ENCODE measurements at places on chromosomes 12 and 14.

GRCh38 chr12:3480764-3481163 is 10.2 kb upstream of the PRMT8 start:
- DNase-seq: no peak

DNA sequence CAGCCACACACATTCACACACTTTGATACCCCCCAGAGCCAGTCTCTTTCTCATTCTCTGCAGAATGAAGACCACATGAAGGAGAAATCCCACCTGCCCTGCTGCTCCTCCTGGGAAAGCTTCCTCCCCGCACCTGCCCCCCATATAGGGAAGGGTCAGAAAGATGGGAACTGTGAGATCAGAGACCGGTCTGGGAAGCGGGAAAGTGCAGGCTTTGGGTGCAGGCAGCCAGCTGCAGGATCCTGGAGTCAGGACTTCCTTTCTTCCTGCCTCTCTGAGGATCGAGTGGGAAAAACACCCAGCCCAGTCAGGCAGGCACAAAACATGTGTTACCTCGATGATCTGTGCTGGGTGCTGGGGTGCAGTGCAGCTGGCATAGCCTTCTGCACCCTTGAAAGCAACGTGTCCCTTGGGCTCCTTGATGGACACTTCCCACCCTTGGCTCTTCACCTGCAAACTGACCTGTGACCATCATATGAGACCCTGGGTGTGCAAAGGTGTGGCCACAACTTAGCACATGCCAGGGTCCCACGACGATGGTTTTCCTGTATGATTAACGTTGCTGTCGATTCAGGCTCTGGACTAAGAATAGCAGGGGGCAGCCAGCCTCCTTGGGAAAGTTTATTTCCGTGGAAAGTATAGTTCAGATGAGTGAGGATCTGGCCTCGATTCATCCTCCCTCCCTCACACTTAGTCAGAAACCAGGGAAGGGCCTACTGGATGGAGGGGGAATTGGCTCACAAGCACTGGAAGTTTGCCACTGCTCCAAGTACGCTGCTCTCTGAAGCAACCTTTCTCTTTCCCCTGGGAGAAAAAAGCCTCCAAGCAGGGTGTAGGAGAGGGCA is 105.4 kb upstream of the MED13L start:
- no peak for DNase-seq

DNA sequence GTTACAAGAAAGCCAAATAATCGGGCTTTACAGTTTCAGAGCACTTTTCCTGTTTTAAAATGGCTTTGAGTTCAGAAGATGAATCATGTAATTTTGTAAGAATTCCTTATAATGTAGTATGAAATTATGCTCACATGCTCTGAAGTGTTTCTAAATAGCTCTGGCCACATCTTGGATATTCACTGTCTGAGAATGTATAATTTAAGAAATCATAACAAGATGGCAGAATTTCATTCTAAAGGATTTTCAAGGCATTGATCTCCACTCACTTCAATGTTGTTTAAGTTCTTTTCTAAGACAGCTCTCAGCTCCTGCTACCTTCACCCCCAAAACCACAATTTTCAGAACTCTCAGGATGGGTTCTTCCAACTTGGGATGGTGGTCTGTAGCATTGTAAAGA is 180.1 kb downstream of the DACT1 start:
- no peak for DNase-seq

DNA sequence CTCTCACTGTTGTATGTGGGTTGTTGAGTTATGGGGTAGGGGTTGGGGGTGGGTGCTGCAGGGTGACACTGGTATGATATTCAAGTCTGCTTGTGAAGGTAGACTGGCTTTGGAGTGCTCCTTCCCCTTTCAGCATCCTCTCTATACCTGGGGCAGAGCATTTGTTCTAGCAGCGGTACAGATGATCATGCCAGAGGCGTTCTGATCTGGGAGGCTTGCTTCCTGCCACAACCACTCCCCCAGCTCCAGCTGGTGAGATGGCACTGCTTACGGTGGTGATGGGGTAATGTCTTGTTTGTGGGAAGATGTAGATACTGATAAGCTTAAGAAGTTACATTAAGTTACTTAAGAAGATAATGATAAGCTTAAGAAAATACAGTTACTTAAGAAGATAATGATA is 131.8 kb downstream of the ERC1 start:
- DNase-seq: peak; percentile 8

GRCh38 chr12:86741531-86741930 is 485.3 kb upstream of the MGAT4C start:
- no peak for DNase-seq

DNA sequence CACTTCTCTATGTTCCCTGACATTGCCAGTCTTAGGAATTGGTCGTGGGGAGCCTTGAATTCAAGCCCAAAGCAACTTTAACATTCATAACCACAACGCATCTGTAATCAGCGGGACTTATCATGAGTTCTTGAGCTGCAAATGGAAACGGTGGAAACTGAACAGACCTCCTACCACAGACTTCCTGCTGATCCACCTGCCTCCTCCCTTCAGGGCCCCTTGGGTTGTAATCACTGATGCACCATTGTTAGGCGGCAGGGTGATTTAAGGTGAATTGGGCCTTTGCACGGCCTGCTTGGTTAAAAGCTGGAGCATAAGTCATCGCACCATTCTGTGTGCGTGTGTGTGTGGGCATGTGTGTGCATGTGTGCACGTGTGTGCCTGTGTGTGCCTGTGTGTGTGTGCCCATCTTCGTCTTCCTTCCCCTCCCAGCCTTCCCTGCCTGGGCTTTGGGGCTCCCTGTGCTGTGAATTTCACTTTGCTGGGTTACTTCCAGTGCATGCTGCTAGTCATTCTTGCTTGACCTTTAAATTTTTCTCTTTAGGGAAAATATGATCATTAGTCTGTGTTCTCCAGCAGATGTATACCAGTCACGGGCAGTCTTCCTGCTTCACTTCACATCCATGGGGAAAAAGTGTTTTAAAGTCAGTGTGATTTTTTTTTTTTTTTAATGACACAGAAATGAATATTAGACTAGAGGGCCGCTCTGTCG is 29.1 kb downstream of the CHST11 start:
- DNase-seq: peak; percentile 69

GRCh38 chr14:68644101-68644500 is 148.8 kb downstream of the ZFP36L1 start:
- DNase-seq: no peak

DNA sequence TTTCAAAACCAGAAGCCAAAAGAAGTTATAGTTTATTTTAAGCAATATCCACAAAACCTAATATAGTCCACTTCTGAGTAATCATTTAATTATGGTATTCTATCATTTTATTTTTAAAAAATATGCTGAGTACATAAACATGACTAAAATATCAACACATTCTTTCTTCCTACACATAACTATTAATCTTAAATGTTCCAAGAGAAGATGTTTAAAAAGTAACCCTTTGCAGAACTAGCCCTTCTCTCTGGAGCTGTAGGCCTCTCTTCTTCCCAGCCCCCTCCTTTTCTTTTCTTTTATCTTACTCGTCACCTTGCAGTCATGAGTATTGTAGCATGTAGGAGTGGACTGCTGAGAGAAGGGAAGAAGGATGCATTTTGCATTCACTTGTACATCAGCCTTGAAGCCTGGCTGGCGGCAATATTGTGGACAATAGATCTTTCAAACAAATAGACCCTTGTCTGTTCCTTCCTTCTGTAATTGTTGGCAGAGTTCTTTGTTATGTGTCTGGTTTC is 941.9 kb downstream of the NRXN3 start:
- no peak for DNase-seq

DNA sequence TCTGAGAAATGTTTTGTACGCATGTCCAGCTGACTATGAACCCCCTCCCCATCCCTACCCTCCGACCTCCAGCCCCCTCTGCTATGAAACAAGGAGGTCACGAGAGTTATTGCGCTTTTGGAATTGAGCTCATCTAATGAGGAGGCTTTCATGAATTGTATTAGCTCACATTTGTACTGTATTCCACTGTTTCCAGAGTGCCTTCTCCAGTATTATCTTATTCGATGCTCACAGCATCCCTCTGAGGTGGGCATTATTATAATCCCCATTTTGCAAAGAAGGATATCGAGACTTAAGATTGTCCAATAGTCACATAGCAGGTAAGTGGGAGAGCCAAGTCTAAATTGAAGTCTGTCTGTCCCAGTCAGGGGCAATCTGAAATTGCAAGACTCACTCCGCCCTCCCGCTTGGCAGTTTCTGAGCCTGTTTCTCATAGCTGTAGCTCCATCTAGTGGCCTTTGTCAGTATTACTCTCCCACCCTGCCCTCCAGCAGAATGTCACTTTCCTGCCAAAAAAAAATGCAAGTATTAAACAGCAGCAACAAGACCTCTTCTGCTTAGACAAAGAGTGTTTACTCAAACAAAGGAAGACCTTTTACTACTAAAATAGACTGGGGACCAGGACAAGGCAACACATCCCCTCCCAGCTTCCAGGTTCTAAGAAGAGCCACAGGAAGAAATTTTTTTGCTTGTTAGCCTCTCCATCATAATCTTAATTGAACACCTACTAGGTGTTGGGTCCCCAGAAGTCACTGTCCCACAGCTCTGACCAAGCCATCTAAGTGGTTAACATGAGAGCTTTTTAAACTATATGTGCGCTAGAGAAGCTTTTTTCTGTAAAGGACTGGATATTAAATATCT is 48.6 kb upstream of the TMEM233 start:
- peak; percentile 80 for DNase-seq

DNA sequence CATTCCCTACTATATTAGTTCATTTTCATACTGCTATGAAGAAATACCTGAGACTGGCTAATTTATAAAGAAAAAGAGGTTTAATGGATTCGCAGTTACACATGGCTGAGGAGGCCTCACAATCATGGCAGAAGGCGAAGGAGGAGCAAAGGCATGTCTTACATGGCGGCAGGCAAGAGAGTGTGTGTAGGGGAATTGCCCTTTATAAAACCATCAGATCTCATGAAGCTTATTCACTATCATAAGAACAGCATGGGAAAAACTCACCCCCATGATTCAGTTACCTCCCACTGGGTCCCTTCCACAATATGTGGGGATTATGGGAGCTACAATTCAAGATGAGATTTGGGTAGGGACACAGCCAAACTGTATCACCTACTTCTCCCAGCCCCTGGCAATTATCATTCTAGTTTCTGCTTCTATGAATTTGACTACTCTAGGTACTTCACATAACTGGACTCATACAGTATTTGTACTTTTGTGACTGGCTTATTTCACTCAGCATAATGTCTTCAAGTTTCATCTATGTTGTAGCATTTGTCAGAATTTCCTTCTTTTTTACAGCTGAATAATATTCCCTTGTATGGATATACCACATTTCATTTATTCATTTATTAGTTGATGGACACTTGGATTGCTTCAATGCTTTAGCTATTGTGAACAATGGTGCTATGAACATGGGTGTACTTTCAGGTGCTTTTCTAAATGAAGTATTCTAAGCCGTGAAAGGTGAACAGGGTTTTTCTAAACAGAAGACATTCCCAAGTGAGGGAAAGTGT is 219.5 kb upstream of the NUDT4 start:
- no peak for DNase-seq

DNA sequence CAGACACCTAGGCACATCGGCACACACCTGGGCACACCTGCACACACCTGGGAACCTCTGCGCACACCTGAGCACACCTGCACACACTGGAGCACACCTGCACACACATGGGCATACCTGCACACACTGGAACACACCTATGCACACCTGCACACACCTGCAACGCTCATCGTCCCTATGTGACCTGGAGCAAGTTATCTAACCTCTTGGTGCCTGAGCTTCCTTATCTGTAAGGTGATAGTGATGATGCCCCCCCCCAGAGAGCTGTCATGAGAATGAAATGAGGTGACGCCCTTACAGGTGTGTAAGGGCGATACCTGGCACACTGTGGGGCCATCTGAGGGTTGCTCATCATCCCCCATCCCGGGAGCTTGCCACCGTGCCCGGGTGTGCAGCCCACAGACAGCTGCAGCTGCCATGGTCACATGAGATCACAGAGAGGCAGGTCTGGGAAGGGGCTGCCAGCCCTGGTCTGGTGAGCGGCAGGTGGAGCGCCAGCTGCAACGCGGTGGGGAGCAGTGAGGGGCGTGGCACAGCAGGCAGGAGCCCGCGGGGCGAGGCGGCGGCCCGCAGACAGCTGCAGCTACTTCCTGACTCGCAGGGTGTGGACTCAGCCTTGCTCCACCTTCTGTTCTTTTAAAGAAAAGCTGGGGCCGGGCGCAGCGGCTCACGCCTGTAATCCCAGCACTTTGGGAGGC is 59.9 kb upstream of the FBRSL1 start:
- DNase-seq: peak; percentile 49

GRCh38 chr12:108040947-108041346 is 88.1 kb upstream of the WSCD2 start:
- no peak for DNase-seq

DNA sequence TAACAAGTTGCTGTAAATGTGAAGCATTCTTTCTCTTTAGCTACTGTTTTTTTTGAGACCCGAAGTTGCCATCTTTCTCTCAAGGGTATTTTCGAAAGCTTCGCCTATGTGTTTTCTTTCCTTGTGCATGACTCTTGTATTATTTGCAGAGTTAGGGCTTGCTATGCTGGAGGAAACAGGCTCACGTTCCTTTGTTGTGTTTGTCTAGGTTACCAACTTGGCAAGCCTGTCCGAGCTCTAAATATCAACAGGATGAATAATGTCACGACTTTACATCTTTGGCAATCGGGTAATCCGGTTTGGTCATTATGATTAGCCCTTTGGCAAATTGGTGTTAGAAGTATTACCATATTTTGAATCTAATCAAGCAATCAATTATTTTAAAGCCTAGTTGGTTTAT is 15.9 kb upstream of the ATP6V0A2 start:
- DNase-seq: no peak
